ENCODE measurements at places on chromosomes 6 and 20. TPM values are rescaled to one million over a fixed set of nuclear protein-coding genes. Genes with fewer than 3 reads are reported as not detected.

- no peak for DNase-seq
These were observed 1.4 kb downstream of the GRIK2 start for GRCh38 chr6:101394936-101395335.

- DNase-seq: no peak
These were observed 14.6 kb downstream of the CDK5RAP1 start for GRCh38 chr20:33386673-33387072.

The PLCB1 gene
- 5.1 TPM for total RNA-seq

DNA sequence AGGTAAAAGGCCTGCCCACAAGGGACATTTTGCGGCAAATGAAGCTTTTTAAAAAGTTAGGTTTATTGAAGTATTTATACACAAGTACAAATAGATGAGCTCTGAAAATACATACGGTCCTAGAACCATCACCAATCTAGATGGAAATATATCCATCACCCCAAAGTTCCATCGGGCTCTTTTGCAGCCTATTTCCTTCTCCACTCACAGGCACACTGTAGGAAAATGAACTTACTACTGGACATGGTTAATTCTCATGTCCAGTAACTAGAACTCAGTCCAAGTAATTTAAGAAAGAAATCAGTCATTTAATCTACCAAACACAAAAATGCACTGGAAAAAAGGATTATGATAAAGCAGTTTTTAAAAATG is 6.2 kb downstream of the PCNA start:
- DNase-seq: no peak

The SRXN1 gene
- 31.4 TPM for total RNA-seq

The ARFGEF2 gene
- 34.0 TPM for total RNA-seq

The OTOR gene
- not detected for total RNA-seq

DNA sequence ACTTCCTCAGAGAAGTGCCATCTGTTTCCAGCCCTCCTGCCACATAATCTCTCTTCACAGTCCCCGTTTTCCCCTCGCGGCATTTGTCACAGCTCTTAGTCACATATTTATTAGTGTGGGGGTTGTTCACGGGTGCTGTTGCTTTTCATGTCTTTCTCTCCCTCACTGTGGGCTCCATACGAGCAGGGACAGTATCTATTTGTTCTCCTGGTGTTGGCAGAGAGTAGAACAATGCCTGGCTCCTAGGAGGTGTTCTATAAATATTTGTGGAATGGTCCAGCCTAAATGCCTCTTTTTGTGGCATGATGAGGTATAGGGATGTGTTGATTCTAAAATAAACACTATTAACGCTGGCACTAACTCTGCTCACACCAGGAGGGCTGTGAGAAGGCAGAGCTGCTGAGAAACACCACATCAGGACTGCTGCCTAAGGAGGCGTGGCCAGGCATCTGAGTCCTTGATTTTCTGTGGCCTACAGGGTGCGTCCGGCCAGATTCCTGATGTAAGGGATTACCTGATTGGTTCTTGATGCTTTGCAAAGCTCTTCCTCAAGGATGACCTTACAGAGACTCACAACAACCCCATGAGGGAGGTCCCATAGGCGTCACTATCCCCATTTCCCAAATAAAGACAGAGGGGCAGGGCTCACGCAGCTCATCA is 219.8 kb upstream of the ARID1B start:
- no peak for DNase-seq

The NDRG3 gene
- 20.2 TPM for total RNA-seq

The BNIP5 gene
- 0.07 TPM for total RNA-seq

GRCh38 chr6:77264970-77265369 is 198.3 kb downstream of the HTR1B start:
- no peak for DNase-seq

DNA sequence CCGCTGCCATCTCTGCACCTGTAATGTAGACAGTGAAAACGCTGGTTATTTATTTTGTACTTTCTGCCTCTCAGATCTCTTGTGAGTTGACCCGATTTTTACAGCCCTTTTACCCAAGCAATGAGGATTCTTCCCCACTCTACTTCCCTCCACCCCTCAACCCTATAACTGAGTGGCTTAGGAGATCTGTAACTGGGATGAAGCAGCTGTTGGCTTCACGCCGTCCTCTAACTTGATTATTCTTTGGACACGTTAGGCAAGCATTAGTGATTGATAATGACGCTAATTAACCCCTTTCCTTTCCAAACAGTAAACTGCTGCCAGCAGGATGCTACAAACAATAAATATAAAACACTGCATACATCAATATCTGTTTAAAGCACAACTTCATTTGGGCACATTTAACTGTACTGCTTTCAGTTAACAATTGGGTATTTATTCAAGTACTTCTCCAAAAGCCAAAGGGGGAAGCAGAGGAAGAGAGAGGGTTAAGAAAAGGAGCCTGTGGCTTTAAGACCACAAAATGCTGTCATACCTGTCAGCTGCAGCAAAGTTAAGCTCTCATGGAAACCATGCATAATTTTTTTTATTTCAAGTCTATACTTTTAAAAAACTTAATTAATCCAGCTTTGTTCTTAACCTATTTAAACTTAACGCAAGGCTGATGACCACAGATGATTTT is 21.2 kb downstream of the TFAP2A start:
- no peak for DNase-seq

The GSTA2 gene
- total RNA-seq: not detected

- peak; percentile 80 for DNase-seq
These were observed 37.3 kb downstream of the TFEB start for GRCh38 chr6:41697861-41698781.

The EFCAB8 gene
- total RNA-seq: not detected

- no peak for DNase-seq
These were observed 186.3 kb downstream of the ADGB start for GRCh38 chr6:146785001-146785585.

The ELOVL4 gene
- total RNA-seq: 2.8 TPM

DNA sequence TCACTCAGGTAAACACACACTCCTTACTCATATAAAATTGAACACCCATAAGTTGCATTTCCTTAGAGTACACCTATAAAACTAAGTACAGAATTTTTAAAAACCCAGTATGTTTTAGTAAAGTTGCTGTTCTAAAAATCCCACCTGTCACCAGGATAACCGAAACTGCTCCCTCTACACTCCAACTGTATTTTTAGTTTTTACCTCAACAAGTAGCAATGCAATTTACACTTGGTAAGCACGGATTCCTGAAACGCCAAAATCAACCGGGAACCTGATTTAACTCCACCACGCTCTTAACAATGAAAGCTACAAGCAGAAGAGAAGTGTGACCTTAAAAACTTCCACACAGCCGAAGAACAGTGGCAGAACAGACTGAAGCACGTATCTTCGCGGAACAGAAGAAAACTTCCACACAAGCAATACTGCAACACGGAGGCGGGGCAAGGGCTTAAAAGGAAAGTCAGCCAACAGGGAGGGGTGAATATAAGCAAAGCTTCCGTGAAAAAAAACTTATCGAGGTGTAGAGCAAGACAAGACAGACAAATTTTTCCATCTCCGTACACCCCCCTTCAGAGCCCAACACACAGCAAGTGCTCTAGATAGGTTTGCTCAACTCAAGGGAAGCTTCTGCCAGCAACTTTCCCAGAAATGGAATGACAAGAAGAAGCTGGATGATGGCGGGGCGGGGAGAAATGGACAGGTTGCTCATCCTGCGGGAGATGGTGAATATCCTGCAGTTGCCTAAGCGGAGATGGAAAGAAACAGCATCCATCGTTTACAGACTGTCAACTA is 1.4 kb downstream of the STAU1 start:
- DNase-seq: peak; percentile 14

GRCh38 chr20:62405108-62405980 is 1.7 kb downstream of the CABLES2 start:
- no peak for DNase-seq

Measured in kidney epithelial cell (primary cell).